Activated T-cell treated with anti-CD3 and anti-CD28 coated beads, Interleukin-2, amount 50 U/mL, for 72 hours (primary cell): ENCODE measurements at places on chromosomes 7 and 10.
A peak's percentile ranks its signal among the peaks of the same experiment; 100 is the strongest.

- no peak for DNase-seq
Observed at GRCh38 chr10:19843487-19843886, 27.3 kb downstream of the PLXDC2 start.

- peak; percentile 59 for DNase-seq
Observed at GRCh38 chr10:11145495-11145855, 127.8 kb downstream of the CELF2 start.

DNA sequence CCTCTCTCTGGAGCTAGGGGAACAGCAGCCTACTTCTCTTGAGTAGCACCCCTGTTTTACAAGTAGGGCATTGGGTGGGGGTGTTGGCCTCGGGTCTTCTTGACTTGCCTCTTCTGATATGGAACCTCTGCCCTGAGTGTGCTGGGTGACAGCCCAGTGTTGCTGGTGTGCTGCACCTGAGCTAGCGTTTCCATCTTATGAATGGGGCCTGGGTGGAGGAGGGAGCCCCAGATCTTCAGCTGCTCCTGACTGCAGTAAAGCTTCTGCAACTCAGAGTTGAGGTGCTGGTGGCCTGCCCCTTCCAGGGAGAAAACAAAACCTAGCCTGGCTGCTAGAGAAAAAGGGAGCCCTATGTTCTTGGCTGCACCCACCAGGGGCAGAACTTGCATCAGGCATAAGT lies 202.5 kb upstream of the SHH start:
- DNase-seq, result no peak

DNA sequence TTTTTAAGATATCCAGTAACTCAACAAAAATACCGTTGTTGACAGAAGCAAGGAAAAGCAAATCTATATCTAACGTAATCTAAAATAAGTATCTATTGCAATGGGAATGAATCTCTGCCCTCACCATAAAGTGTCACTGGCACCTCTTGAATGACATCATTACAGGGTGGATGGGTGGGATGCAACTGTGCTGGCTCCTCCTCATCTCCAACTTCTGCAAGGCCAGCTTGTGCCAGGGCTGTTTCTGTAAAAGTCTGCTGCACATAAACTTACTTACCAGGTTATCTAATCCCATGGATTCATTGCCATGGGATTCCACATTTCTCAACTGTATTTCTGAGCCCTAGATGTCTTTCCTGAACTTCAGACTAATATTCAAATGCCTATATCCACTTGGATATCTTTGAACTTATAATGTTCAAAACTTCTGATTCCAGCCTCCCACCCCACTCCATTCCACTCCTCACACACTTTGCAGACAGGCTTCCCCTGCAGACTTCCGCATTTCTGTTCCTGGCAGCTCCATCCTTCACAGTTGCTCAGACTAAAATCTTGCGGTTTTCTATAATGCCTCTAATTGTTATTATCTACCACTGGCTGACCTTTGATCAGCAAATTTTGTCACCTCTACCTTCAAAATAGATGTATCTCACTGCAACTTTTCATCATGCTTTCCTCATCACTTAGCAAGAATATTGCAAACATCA lies 10.7 kb downstream of the FGL2 start:
- DNase-seq, result no peak

DNA sequence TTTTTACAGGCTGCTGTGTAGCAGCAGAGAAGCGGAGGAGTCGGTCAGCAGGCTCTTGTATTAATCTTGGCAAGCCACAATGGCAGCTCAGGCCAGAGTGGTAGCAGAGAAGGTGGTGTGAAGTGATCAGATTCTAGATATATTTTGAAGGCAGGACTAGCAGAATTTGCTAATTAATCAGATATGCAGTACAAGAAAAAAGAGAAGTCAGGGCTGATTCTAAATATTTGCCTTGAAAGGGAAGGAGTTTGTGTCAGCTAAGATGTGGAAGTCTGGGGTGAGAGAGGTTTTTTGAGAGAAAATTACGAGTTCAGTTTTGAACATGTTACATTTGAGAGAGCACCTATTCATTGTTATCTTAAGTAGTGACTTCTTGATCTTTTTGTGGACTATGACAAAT lies 176.3 kb downstream of the WNT2 start:
- DNase-seq, result no peak

DNA sequence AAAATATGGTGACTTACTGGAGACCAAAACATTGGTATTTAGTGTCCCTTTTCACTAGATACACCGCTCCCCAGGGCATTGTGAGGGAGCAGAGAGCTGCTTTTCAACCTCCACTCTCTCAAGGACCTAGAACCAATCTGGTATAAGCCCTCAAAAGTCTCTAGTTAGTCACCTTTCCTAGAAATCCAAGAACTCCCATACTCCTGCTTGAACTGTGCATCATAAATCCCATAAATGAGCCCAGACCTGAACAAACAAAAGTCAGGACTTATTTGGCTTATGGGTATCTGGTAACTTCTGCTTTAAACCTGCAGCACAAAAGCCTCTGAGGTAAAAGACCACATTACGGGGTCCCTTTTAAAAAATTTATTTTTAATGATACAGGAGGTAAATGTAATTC lies 603.1 kb upstream of the LRRTM3 start:
- DNase-seq, result no peak

- DNase-seq, result no peak
Observed at GRCh38 chr10:30284865-30285594, 64.0 kb downstream of the MTPAP start.

DNA sequence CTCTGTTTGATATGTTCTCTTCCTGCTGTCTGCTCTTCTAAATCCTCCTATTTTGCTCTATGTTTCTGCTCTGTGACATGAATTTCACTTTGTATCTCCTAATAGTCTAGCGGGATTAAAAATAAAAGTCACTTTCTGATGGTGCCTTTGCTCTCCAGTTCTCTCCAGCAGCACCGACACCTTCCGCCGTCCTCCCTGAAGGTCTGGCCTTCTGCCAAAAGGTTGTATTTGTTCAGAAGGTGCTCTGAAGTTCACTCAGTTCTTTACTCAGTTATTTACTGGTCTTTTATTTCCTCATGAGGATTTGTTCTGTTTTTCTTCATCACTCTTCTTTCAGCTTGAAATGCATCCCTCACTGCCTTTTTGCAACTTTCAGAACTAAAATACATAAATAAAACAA lies 11.2 kb upstream of the EPHA1 start:
- DNase-seq, result no peak

- no peak for DNase-seq
Observed at GRCh38 chr7:30743371-30744074, 8.4 kb upstream of the INMT start.

DNA sequence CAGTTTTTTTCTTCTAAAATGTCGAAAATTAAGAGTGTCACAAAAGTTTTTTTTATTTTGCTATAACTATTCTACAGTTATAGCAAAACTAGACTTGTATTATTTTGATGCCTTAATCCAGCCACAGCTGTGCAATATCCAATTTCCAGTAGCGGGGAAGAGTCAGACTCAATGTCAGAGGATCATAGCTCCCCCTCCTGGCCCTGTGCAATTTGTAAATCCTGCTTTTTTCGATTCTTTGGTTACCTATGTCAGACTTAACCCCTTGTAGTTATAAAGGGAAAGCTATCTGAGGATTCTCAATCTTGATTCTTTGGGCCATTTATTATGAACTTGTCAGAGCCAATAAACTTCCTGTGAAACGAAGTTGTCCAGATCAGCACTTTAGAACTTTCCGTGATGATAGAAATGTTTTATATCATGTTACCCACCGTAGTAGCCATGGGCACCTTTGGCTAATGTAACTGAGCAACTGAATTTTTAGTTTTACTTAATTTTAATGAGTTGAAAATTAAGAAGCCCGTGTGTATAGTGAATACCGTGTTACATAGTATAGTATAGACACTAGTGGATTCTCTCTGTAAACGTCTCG lies 87.7 kb upstream of the PRKCQ start:
- DNase-seq, result peak; percentile 44

- DNase-seq, result no peak
Observed at GRCh38 chr7:130352194-130353074, 7.8 kb downstream of the CPA5 start.

- DNase-seq, result no peak
Observed at GRCh38 chr7:116224492-116225098, 14.3 kb downstream of the TES start.

GRCh38 chr7:7529328-7529727 lies 6.3 kb downstream of the COL28A1 start:
- DNase-seq, result no peak

DNA sequence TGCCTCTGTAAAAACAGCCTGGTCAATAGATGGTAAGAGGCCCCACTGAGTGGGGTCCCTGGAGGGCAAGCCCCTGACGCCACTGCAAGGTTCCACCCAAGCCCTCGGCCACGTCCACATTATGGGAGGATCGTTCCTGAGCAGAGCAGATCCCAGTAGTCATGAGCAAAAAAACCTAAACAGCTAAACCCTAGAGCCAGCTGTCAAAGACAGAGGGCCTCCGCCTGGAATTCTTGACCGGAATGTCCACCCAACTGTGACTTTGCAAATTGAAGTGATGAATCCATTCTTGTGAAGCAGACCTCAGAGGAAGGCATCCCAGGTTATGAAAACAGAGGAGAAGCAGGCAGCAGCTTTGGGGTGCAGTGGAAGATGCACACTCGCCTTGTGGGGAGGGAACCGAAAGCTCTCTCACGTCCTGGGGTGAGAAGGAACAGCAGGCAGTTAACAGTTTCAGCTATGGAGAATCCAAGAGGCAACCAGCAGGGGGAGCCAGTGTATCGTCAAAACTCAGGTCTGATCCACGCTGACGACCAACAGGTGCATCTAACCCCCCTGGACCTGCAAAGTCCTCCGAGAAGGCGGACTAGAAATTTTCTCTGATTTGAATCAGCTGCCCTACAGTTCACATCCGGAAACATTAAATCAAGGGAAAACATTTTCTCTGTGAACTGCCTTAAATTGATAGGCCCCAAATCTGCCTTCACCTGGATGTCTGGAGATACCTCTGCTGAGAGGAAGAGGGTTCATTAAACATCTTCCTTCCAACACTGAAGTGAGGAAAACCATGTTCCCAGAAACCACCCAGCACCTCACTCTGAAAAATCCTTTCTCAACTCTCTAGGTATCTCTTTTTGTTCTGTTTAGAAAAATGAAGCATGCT lies 139.1 kb upstream of the PFKP start:
- DNase-seq, result peak; percentile 71

- DNase-seq, result no peak
Observed at GRCh38 chr7:57821438-57822382, 371.7 kb downstream of the ZNF716 start.

DNA sequence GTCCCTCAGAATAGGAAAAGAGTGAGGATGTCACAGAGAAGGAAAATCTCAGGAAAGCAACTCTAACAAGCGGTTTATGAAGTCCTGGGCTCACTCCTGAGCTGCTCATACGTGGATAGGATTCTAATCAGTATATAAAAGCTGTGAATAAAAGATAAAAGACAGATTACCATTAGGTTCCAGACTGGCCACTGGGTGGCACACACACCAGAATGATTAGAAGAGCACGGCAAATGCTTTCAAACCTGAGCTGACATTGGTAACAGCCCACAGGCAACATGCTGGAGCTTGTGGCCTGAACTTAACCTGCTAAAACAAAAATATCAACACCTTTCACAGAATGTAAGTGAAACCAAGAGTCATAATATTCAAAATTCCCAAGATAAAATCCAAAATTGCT lies 370.8 kb downstream of the GRID1 start:
- DNase-seq, result peak; percentile 14

- DNase-seq, result no peak
Observed at GRCh38 chr10:124075231-124075955, 18.0 kb downstream of the CHST15 start.

DNA sequence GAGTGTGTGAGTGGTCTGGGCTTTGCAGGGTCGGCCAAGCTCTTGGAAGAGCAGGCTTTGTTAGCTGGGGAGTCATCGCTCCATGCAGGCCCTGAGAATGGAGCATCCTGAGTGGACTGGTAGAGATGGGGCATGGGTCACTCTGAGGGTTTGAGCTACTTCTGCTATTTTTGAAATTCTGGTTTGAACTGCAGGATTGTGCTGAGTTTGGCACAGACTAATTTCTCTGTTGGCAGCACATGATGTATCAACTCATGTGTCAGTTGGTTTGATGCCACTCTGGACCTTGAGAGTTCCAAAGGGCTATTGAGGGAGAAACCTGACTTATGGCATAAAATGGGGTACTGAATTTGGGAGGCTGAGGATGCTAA lies 56.3 kb downstream of the LRMDA start:
- no peak for DNase-seq

- no peak for DNase-seq
Observed at GRCh38 chr7:137609500-137609899, 237.3 kb downstream of the DGKI start.

- DNase-seq, result no peak
Observed at GRCh38 chr7:1369916-1370657, 89.2 kb downstream of the MICALL2 start.

DNA sequence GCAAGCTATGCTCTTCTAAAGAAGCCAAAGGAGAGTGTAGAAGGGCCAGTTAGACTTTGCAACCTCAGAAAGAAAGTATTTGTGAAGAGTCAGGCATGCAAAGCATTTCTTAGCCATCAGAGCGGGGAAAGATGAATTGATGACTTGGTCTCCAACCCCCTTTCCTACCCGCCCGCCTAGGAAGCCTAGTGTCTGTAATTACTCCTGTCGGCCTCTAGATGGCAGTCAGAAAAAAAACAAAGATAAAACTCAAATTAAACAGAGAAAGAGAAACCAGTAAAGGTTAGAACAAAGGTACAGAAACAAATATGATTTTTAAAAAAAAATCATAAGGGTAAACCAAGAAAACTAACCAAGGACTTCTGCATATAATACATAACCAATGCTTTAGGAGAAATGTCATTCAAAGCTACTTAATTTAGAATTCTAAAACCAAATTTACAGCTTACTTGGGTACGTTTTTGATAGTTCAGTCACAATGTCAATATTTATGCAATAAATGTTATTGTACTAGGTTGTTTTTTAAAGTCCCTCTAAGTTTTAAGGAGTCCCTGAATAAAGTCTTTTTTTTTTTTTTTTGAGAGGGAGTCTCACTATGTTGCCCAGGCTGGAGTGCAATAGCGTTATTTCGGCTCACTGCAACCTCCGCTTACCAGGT lies 97.6 kb downstream of the LYZL1 start:
- peak; percentile 15 for DNase-seq

DNA sequence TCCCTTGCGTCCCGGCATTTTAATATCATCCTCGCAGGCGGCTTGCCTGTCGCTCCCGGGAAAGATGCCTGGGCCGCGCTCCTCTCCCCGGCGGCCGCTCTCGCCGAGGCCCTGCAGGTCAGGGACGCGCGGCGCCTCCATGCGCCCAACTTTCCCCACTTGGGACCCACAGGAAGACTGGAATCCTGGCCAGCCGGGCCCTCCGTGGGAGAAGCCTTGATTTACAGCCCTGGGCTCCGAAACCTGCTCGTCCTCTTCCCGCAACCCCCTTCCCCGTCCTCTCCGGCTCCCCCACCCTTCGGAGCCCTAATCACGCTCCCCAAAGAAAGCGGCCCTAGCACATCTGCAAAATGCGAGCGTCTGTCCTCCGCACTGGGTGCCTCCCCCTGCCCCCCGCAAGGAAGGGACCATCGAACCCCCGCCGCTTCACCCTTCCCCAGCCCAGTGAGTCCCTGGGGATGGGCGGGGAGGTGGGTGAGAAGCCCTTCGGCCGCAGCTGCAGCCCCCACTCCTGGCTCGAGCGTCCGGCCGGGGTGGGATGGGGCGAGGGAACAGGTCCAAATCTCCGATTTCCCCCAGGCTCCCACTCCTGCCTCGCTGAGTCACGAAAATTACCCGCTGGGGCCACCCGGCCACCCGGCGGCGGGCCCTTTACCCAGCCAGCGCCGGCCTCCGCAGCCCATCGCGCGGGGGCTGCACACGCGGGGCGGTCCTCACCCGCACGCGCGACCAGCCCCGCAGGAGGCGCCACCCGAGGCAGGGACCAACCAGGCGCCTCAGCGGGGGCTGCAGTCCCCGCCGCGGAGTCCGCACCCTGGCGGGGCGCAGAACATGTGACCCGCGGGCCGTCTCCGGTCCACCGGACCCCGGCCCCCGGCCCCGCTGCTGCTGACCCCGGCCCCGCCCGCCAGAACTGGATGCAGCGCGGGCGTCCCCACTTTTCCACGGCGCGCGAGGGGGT lies 695 bp downstream of the HSPA12A start:
- peak; percentile 3 for DNase-seq
